ENCODE measurements at places on chromosomes 4 and X.

GRCh38 chr4:56213543-56213942, 173.7 kb downstream of the AASDH start:
- no peak for DNase-seq

- no peak for DNase-seq
Measured at GRCh38 chr4:42344749-42345148, 52.5 kb upstream of the SHISA3 start.

DNA sequence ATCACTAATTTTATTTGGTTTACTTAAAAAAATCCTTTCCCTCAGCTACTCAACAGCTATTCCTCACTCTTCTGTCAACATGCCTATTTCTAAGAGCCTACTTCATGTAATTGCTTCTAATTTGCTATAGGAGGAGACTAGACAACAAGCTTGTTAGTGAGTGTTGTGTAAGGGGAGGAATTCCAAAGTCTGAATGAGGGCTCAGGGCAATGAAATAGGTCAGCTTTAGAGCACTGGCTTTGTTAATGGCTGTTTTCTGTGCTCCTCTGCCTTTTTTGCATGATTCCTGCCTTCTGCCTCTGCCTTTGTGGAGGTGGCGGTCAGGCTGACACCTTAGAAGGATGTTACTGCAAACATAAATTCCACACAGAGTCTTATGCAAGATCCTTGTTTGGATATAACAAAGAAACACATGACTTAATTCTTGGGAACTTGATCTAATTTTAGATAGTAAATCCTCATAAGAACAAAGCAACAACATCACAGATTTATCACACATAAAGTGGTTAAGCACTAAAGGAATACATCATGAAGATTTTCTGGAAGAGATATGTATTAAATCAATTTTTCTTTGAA, 15.0 kb upstream of the PAGE1 start:
- no peak for DNase-seq

- DNase-seq: no peak
Measured at GRCh38 chr4:133594390-133595207, 445.5 kb downstream of the PCDH10 start.

DNA sequence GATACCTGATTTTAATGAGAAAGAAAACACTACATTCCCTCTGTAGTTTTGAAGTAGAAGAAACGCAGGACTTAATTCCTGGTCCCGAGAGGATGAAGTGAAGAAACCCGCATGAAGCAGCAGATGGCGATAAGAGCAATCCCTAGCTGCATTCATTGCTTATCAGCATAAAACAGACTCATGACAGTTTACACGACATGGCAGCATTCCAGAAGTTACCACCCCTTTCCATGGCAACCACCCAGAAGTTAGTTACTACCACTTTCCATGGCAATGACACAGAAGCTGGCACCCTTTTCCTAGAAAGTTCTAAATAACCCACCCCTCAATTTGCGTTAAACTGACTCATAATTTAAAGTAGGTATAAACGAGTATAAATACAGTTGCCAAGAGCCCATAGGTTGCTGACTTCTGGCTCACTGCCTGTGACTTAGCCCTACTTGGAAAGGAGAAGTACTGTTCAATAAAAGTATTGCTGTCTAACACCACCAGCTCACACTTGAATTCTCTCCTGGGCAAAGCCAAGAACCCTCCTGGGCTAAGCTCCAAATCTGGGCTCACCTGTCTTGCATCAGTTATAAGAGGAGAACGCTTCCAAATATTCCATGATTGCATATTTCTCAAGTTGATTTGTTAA, 5.5 kb upstream of the XAGE2 start:
- DNase-seq: no peak

- DNase-seq: no peak
Measured at GRCh38 chrX:23503835-23504539, 163.3 kb upstream of the PRDX4 start.

DNA sequence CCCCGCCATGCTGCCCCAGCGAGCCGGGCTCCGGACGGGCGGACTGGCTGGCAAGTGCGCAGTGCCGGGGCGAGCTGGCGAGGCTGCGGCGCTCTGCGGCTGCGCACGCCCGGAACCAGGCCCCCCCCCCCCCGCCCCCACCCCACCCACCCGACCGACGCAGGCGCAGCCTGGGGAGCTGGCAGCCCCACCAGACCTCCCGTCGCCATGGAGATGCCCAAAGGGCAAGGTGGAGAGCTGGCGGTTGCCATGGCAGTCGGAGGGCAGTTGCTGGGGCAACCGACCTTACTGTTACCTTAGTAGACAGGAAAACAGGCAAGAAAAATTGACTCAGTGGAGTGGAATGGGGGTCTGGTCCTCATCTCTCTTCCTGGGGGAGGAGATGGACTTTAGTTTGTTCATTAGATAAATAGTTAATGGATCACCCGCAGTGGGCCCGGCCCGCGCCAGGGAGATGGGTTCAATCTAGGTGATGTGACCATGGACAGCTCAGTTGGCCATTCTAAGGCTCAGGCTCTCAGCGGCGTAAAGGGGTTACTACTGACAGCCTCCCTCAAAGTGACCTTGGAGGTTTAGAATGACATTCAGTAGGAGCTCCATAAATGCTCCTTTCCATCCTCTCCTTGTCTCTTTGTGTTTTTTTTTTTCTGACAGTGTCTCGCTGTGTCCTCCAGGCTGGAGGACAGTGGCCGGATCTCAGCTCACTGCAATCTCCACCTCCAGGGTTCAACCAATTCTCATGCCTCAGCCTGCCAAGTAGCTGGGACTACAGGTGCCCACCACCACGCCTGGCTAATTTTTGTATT, at the start of gene PCSK1N:
Gene PCSK1N (minus strand): TSS at position 87 of the 806 bp plus-strand sequence. CDS start 78 bp downstream, at position 9.
- DNase-seq: no peak

DNA sequence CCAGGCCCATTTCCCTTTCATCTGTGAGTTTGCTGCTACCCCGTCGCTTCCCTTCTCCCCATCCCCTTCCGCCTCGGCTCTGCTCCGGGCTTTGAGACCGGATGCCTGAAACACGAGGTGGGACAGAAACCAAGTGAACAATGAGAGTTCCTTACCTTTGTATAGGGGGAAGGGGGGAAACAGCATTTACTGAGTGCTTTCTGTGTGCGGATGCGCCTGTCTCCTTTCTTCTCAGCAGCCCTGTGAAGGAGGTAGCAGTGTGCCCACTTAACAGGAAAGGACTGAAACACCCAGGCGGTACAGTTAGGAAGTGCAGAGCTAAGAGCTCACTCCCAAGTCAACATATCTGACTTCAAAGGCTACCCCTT, 43.2 kb upstream of the TMSB15B start:
- no peak for DNase-seq

- DNase-seq: no peak
Measured at GRCh38 chrX:20913760-20914159, 460.5 kb upstream of the CNKSR2 start.

DNA sequence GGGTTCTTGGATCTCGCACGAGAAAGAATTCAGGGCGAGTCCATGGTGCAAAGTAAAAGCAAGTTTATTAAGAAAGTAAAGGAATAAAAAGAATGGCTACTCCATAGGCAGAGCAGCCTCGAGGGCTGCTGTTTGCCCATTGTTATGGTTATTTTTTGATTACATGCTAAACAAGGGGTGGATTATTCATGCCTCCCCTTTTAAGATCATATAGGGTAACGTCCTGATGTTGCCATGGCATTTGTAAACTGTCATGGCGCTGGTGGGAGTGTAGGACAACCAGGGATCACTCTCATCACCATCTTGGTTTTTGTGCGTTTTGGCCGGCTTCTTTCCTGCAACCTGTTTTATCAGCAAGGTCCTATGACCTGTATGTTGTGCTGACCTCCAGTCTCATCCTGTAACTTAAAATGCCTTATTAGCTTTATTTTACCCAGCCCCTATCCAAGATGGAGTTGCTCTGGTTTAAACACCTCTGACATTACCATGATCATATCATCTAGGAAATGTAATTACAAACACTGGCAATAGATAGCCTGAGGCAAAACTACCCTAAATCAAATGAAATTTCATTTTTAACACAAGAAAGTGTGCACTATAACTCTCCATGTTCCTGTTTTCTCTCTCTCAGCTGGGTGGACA, 94.3 kb upstream of the ATXN3L start:
- no peak for DNase-seq

GRCh38 chr4:136920092-136920881, 612.0 kb downstream of the PCDH18 start:
- DNase-seq: no peak

DNA sequence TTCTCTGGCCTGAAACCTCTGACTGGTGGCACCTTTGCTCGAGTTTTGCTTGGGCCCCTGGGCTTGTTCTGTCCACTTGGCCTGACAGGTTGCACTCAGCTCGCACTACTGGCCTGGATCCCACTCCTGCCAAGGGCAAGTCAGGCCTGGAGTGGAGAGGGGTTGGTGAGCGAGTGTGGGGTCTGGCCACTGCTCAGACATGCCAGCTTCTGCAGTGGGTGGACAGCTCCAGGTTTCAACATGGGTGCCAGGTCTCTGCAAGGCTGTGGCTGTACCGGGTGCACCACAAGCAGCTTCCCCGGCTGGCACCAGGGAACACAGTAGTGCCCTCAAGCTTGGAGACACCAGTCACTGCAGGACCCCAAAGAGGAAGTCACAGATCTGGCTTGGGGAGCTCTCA, 91.6 kb upstream of the CXorf51A start:
- no peak for DNase-seq

DNA sequence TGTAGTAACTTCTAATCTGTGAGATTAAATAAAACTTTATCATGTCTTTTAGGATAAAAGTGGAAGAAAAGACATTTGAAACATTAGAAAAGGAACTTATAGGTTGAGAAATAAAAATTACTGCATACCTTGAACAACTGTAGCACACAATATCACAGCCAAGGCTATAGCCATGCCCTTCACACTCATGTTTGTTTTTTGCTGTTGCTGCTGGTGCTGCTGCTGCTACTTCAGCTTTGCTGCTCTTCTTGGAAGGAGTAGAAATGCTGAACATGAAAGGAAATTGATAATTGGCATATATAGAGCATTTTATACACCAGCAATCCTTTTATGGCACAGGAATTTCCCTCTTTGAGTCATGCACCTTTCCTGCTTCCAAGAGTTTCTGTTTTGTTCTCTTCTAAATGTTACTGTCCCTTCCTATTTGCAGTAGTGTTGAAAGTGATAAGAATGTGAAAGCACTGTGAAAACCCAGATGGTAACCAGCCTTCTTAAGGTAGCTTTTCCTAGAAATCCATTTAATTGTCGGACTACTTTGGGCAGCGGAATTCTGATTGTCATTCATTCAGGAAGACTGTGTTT, at the start of gene CXCL11:
Gene CXCL11 (minus strand): TSS at position 272 of the 582 bp plus-strand sequence. CDS start 83 bp downstream, at position 189.
- DNase-seq: no peak

DNA sequence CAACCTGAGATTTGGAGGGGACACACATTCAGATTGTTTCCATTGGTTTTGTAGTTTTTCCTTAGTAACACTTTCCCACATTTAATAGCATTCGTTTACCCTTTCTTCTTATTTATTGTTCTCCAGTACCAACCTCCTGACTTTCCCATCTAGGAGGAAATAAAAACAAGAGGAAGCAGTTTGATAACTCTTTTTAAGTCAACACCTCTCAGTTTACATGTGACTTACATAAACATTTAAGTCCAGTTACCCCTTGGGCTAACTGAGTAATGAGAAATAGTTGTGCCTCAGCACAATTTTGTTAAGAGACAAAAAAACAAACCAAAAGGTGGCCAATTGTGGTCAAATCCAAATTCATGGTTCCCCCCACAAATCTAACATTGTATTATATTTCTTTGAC, 34.8 kb downstream of the PHOX2B start:
- DNase-seq: no peak

DNA sequence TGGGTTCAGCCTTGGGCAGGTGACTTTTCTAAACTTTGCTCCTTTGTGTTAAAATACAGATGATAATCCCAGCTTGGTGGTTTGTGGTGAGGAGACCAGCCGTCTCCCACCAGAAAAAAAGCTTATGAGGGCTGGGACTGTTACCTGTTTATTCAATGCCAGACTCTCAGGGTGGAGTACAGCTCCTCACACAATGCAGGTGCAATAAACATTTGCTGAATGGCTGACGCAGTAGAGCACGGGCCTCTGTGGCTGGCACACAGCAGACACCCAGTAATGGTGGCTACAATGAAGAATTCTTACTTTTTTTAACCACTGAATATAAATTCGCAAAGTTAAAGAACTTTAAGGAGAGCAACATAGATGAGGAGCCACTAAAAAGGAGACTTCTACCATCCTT, 30.2 kb downstream of the BEND4 start:
- no peak for DNase-seq

DNA sequence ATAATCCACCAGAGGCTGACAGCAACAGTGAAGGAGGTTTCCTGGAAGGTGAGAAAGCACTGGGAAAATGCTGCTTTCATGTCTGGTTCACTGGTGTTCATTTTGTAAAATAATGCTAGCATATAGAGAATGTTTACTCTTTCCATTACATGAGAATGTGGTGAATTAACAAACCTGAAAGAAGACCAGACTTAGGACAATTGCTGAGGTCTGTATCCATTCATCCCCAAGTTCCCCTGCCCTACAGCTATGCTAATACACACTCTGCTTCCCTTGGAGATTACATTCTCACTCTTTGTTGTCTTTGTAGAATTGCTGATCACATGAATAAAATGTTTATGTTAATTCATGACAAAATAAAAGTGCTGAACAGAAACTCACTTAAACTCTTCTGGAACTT, 99.5 kb downstream of the ARHGAP6 start:
- no peak for DNase-seq

- DNase-seq: no peak
Measured at GRCh38 chr4:64911846-64912245, 502.6 kb upstream of the TECRL start.

- DNase-seq: no peak
Measured at GRCh38 chr4:7863911-7864681, 75.6 kb downstream of the AFAP1 start.

DNA sequence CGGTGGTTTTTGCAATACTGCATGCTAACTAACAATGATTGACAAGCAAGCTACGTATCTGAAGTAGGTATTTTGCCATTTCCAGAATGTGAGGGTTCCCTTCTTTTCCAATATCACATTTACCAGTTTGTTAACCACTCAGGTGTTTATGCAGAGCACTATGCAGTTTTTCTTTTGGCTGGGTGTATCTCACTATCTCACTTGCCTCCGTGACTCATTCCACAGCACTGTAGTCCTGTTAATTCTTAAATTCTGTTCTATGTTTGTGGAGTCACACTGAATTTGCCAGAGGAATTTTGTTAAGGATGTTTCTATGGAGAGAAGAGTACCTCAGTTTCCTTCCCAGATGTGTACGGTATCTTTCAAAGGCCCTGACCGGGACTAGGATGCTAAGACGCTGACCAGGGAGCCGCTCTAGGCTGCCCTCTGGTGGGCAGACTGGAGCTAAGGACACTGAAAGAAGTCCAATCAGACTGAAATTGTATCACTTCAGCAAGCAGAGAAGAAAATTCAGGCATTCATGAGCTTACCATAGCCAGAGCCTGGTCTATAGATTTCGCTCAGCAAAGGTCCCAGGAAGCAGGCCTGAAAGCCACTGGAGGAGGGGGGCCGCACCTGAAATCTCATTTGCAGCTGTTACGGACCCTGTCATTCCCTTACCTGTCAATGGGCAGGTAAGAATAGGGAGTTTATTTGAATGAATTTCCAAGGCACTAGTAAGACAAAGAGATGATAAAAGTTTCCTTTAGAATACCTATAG, 388.4 kb upstream of the SPOCK3 start:
- DNase-seq: peak; percentile 0

GRCh38 chrX:57817302-57817701, 93.0 kb downstream of the ZXDA start:
- DNase-seq: no peak
